KG1 (cell line): ENCODE measurements at places on chromosomes 3 and 15.

DNA sequence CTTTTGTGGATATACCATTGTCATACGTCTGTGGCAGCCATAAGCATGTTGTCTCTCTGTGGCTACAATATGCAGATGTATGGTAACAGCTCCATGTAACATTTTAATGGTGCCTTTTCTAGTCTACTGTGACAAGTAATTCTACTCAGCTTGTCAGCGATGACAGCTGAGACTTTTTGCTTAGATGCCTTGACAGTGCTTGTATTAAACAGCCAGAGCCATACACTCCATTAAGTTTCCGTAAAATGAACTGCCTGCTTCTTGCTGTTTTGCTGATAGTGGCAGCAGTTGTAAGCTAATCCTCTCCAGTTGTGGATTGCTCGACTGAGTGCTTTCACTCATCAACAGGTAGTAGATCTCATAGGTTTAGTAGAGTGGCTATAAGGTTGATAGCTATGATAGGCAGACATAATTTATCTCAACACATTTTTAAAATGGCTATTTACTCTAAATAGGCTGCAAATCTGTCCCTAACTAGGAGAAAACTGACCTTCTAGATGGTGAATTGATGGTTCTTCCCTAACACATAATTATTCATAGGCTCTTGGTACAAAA, 260.2 kb upstream of the NAALADL2 start:
- DNase-seq: no peak

- no peak for DNase-seq
Measured at GRCh38 chr3:140823106-140823505, 118.5 kb upstream of the SLC25A36 start.

GRCh38 chr3:66393333-66394005, 107.4 kb downstream of the LRIG1 start:
- DNase-seq: no peak

DNA sequence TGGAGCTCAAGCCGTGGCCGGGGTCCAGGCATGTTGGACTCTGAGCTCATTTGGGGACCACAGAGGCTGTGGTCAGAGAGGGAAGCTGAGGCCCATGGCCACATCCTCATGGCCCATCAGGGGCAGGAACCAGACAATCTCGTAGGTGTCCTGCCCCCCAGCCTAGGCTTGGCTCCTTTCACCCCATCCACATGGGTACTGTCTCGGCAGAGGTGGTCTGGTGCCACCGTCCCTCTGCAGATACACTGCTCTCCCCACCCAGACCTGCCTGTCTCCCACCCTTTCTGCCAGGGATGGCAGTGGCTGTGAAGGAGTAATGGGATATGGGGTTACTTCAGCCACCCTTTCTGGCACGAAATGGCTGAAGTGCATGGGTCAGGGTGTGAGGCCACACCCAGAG, 7.9 kb downstream of the PRSS50 start:
- no peak for DNase-seq

- no peak for DNase-seq
Measured at GRCh38 chr3:32502946-32503286, 264 bp upstream of the CMTM6 start.

GRCh38 chr3:139676632-139677387, 962 bp downstream of the NMNAT3 start:
- DNase-seq: no peak
